Left forelimb (tissue), 1 donor: ENCODE measurements at places on chromosomes 4 and X.

DNA sequence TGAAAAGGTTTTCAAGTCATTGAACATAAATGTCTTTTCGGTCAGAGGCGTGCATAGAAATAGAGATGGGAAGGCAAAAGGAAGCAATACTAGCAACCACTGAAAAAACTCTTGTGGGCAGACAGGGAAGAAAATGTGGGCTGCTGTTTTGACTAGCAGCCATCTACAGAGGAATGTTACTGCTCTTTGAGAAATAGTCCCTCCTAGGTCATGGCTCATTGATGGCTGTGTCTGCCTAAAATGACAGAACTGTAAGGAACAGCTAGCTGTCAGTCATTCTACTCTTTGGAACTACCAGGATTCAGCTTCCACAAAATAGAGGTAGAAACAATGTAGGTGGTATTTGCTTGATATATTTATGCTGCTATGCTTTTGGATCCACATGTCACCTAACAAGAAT lies 26.9 kb upstream of the TMPRSS11B start:
- DNase-seq, result no peak

- DNase-seq, result no peak
Observed at GRCh38 chr4:147779451-147779850, 47.6 kb downstream of the ARHGAP10 start.

- no peak for DNase-seq
Observed at GRCh38 chr4:41160012-41160789, 54.1 kb downstream of the APBB2 start.

DNA sequence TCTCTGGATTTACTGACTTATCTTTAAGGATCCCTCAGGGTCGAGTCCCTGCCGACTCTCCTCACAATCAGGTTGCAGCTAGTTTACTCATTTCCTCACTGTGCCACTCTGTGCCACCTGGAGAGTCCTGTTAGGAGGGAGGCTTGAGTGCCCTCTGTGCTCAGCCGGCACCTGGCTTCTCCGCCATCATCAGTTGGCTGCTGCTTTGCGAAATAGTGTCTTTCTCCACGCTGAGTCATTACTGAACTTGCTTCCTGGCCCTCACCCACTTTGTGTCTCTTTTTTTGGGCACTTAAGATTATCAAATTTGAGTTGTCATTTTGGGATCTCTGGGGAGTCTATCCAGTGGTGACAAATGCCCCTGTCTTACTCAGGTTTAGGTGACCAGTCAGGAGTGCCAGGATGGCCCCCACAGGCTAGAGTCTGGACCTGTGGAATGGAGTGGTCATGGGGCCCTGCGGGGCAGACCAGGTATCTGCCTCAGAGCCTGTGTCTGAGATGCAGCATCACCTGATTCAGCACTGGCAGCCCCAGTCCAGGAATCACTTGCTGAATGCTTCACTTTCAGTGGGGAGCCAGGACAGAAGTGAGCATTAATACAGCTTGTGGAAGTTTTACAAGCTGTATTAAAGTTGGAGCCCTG lies 37.7 kb downstream of the JADE1 start:
- no peak for DNase-seq
